ENCODE measurements at places on chromosomes 1 and 21.

DNA sequence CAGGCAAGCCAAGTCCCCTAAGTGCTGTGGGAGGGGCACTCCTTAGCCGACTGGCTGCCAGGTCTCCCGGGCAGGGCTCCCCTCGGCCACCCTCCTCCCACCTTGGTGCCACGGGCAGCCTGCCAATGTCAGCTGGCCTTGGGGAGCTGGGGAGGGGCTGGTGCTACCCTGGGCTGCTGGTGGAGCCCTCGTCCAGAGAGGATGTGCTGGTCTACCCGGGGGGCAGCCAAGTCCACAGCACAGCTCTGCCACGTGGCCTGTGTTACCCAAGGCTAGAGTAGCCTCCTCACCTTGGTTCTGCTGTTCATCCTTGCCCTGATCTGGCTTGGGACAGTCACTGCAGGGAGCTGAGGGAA is 42.9 kb downstream of the CRYAA start:
- DNase-seq = no peak

DNA sequence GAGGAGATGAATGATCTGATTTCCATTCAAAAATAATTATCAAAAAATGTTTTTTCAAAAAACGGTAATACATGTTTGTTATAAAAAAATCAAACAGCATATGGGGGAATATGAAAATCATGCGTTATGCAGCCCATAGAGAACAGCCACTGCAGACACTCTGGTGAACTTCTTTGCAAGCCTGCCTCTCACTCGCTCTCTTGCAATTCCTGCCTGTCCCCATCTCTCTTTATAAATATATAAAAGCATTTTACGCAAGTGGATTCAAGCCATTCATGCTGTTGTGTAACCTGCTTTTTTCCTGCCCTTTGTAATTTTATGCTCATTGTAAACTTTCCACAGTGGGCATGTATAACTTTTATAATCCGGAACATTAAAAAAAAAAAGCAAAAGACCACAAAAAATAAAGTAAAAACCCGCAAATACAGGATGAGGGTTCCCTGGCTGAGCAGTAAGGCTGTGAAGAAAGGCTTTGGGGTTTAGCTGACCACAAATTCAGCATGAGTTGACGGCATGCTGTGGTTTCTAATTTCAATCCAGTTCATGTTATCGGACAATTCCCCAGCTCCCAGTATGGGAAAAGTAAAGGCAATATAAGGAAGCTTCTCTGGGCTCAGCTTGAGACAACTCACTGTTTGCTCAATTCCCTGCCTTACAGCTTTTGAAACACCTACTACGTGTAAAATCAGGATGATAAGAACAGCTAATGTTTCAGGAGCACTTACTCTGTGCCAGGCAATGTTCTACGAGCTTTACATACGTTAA is 52.8 kb upstream of the ZBTB40 start:
- DNase-seq = no peak

GRCh38 chr1:33818071-33818470 is 45.8 kb upstream of the HMGB4 start:
- no peak for DNase-seq

DNA sequence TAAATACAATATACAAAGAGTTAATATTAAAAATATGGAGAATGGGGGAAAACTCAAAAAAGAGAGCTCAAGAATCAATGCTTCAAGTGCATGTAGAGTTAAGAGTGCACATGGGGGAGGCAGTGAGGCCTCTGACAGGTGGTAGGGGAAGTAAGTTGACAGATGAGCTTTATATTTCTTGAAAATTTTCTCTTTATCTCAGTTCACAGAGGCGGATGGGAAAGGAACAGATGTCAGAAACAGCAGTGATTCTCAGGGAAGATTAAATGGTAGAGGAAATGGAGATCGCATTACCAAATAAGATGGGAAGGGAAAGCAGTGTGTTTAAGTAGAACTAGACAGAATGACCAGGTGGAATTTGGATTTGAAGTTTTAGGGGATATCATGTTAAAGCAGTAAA is 200.1 kb upstream of the C1orf105 start:
- DNase-seq = no peak

DNA sequence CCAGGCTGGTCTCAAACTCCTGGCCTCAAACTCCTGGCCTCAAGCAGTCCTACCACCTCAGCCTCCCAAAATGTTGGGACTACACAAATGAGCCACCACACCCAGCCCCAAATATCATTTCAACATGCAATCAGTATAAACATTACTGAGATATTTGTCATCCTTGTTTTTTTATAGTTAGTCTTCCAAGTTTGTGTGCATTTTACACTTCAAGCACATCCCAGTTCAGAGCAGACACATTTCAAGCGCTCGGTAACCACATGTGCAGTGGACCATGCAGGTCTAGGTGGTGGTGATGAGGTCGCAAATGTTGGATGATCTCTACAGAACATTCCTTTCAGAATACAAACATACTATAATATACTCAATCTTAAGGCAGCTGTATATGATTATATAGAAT is 23.8 kb upstream of the APP start:
- DNase-seq = no peak

DNA sequence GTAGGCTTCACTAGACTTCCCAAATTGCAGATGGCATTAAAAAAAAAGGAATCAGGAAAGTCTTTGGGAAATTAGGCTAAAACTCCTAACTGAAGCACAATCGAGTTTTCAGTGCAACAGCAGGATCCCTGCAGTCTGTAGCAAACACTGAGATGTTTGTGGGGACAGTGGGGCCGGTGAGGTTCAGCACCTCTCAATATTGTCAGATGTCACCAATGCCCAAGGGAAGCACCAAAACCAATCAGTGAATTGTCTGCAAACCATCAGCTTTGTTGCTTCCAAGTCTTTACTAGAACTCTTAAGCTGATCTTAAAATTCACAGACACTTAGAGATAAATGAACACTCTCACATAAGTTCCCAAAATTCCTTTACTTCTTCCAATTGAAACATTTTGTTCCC is 2.6 kb downstream of the ERG start:
- no peak for DNase-seq

DNA sequence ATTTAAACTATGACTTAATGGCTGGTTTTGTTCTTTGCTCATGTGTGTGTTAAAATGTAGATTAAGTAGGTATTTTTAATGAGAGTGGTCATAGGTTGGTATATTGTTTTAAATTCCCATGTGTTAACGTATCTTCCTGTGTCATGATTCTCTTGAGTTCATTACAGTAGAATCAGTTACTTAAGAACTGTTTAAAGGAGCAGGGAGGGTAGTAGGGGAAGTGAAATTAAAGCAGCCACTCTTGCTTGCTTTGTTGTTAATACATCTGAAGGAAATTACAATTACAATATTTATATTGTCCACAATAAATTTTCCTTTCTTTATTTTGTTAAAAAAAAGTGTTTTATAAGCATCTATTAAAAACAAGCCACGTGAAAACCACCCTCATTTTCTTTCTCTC is 119.2 kb upstream of the KIAA1614 start:
- no peak for DNase-seq

- DNase-seq = no peak
Measured at GRCh38 chr1:201503397-201504176, 3.3 kb downstream of the CSRP1 start.

GRCh38 chr1:25958465-25958864 is 39.4 kb downstream of the PAFAH2 start:
- DNase-seq = no peak

DNA sequence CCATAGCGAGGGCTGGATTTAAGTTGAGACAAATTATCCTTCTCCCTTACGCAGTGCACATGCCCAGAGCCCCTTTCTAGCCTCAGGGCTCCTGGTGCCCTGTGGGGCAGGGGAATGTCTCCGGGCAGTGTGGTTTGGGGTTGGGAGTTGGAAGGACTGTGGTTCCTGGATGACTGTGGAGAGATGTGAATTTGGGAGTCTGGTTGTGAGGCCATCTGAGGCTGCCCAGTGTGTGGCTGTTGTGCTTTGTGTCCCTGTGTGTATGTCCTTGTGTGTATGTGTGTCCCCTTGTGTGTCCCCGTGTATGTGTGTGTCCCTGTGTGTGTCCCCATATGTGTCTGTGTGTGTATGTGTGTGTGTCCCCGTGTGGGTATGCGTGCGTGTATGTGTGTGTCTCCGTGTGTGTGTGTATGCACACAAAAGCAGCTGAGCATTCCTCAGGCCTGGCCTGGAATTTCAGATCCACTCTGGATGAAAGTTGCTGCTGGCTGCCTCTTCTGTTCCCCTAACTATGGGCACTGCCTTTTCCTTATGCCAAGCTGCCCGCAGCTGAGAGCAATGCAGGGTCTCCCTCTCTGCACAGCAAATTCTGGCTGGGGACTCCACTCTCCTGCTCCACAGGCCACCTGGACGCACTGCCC is 65.4 kb downstream of the UBIAD1 start:
- DNase-seq = no peak

DNA sequence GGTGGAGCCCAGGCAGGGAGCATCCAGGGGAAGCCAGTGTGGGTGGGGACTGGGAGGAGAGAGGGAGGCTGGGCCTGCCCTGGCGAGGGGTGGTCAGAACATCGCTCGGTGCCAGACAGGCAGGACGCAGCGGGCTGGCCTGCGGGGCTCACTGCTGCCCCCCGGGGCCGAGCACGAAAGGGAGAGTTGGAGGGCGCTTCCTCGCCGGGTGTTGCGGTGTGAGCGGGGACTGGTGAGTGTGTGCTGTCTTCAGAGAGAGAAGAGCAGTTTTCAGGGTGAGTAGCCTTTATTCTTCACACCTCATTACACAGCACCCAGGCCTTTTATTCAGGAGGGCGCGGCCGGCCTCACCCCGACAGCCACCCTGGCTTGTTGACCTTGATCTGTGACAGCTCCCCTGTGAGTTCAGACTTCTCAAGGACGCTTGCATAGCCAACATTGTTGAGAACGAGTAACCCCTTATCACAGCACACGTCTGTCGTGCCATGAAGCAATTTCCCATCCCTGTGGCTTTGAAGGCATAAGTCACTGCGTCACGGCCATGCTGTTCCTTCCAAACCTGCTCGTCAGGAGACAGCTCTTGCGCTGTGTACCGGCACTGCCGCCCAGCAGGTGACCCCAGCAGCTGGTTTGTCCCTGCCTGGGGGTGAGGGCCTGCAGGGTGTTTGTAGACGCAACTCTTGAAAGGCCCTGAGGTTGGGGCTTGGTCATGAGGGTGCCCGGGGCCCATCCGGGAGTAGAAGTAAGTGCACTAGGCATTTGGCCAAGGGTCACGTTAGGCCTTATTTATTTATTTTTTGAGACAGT is 54.6 kb downstream of the PRKCZ start:
- DNase-seq = no peak

GRCh38 chr1:106717591-106717990 is 338.9 kb upstream of the PRMT6 start:
- no peak for DNase-seq
